ENCODE measurements at places on chromosomes 7 and 10.

DNA sequence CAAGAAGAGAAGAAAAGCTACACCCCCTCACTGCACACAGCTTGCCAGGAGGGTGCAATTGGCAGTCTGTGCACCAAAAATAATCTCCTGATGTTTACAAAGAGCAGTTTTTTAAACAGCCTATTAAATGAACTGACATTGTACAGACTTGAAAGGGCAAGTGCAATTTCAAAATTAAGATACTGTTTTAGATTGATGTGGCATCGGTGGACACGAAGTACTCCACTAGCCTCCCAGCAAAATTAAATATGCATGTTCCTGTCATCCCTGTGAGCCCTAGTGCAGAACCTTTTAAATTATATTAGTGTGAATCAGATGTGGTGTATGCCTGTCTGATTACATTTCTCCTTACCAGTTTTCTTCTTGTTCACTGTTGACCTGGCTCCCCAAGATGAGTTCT lies 87.9 kb downstream of the WIPF3 start:
- no peak for DNase-seq

DNA sequence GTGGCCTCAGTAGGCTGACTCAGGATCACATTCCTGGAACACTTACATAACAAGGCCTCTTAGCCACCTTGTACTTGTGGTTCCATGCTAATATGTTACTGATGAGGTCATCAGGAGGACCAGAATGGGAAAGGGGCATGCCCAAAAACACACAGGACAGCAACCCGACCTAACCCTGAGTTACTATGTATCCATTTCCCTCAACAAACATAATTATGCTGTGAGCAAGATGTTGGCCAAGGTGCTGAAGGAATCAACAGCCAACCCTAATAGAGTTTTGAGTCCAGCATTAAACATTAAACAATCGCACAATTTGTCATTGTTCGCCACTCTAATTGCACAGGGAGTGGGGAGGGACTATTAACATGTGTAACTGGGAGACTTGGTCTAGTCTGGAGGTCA lies 129.4 kb downstream of the PLPP4 start:
- DNase-seq: no peak

GRCh38 chr7:12727455-12728191 lies 40.2 kb downstream of the ARL4A start:
- no peak for DNase-seq

DNA sequence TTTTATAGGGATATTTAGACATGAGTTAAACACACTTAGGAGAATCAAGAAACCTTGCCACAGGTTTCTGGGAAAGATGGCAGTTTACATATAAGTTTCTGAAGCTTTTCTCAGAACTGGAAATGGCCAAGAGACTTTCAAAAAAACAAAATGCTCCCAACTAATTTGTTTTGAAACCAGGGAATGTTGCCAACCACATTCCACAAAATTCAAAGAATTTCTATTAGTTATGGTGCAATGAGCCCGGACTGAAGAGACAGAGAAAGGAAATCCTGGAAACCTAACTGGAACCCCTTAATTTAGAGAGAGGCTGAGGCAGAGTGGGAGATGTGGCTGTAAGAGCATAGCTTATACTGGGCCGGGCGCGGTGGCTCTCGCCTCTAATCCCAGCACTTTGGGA lies 128.5 kb downstream of the PTEN start:
- DNase-seq: no peak

GRCh38 chr10:73625004-73625883 lies 16.0 kb downstream of the MYOZ1 start:
- DNase-seq: peak; percentile 56

- DNase-seq: no peak
Measured at GRCh38 chr7:26279405-26279804, 12.3 kb upstream of the SNX10 start.

GRCh38 chr7:73830681-73831583 lies at the start of gene CLDN4:
Gene CLDN4, plus strand, starts transcription at chr7:73830996. Its CDS starts 206 bp downstream, at chr7:73831202.
- DNase-seq: peak; percentile 99

DNA sequence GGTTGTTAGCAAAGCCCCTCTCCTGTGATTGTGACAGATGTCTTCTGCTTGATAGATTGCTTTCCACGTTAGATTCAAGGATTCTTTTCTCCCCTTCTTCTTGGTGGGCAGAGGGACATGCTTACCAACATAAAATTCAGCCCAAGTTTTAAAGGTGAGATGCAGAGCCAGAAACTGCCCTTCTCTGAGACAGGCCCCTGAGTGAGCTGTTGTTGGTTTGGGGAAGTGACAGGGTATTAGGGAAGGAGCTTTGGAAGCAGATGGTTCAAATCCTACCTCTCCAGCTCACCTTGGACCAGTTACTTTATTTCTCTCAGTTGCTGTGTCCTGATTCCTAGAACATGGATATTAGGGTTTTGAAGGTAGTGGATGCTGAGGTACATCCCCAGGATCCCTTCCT lies 53.0 kb downstream of the SORCS3 start:
- DNase-seq: no peak

- peak; percentile 48 for DNase-seq
Measured at GRCh38 chr7:105429746-105430612, 41.3 kb upstream of the SRPK2 start.

DNA sequence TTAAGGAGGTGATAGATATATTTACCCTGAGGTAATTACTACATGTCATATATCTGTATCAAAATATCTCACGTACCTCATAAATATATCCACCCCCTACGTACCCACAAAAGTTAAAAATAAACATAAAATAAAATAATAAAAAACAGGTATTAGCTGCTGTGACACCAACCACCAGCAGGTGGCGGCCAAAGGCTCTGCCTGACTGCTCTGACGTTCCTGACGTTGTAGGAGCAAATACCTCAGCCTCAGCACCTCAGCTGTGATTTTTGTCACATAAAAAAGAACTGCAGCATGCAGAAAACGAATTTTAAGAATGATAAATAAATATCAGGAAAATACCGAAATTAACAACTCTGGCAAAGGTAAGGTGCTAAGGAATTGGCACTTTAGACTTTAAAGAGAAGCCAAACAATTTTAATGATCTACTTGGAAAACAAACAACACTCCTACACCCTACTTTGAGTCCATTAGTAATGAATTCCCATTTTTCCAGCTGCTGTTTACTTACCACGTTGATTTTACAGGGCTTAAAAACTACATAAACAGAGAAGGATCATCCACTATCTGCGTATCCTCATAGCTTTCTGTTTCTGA lies 125.4 kb upstream of the TARP start:
- peak; percentile 55 for DNase-seq

DNA sequence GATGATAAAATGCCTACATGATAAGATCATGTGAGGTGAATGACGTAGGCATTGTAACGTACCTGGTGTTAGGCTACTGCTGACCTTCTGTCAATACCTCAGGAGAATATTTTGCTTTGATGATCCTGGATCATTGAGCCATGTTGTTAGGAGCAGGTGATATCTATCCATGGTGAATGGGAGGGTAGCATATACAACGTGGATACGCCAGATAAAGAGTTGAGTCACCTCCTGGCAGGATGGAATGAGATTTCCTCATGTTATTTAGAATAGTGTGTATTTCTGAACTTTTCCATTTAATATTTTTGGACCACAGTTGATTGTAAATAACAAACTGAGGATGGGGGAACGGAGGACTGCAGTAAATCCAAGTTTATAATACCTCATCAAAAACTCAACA lies 11.8 kb upstream of the CLDN12 start:
- DNase-seq: no peak

DNA sequence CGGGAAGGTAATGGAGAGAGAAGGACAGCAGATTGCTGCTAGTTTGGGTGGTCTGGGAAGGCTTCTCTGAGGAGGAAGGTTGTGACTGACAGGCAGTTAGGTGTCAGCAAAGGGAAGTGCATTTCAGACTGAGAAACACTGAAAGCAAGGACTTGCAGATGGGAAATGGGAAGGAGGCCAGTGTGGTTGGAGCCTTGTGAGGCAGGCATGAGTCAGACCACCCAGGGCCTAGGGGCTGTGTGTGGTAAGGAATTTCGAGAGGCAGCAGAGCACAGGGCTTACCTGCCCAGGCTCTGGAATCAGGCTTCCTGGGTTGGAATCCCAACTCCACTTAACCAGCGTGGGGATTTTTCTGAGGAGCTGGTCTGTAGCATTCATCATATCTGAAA lies 53.5 kb downstream of the NRF1 start:
- DNase-seq: no peak

GRCh38 chr10:72035252-72035887 lies 53.0 kb downstream of the SPOCK2 start:
- peak; percentile 38 for DNase-seq

GRCh38 chr10:110379831-110380230 lies 75.1 kb upstream of the SMNDC1 start:
- DNase-seq: no peak

DNA sequence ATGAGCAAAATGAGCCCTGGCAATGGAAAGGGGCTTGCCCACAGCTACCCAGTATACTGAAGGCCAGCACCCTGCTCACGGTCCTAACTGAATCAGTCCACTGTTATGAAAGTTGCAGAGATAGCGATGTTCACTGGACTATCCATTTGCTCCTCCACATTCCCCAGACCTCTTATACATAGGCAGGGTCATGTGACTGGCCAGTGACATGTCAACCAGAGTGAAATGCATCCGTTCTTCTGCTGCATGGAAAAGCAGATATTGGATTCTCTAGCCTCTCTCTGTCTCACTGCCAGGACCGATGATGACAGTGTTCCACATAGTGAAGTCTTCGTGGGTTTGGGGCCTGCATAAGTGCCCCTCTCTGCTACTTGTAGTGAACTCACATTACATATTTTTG lies 503.4 kb downstream of the RPS24 start:
- DNase-seq: no peak

DNA sequence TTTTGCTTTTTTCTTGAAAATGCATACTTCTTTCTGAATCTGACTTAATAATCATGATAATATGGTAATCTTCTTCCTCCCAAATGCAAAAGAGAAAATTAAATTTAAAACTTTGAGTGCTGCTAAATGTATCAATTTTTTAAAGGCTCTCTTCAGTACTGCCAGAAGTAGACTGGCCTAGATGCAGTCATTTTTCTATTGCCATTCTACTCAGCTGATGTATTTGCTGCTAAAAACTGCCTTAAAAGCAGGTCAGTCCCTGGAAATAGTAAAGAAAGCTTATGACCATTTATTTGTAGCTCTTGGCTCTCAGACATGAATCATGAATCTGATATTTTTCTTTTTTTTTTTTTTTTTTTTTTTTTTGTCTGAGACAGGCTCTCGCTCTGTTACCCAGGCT lies 28.5 kb downstream of the NAPEPLD start:
- DNase-seq: no peak

- DNase-seq: no peak
Measured at GRCh38 chr7:31512166-31512565, 1.7 kb upstream of the ITPRID1 start.

DNA sequence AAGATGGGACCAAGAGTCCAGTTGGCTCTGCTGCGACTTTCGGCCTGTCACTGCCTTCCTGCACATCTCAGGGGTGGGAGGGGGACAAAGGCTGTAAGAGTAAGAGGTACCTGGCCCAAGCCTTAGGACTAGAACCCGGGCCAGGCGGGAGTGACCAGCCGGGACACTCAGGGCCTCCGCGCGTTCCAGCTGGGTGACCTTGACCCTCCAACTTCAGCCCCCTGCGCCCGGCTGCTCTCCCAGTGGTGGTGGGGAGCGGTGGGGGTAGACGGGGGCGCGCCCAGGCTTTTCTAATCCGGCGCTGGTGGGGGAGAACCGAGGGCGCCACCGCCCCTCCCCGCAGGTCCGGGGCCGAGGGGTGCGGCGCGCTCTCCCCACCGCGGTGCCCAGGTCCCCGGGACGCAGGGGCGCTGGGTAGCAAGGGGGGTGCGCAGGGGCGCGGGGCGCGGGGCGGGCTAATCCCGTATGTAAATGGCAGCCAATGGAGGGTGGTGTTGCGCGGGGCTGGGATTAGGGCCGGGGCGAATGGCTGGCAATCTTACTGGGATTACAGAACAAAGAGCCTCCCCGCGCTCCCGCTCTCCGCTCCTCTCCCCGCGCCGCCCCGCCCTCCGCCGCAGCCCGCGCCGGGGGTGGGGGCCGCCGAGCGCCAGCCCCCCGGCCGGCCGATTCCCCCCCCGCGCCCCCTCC lies at the start of gene GTF2IRD1:
TSS of gene GTF2IRD1 (plus strand) at position 585 of the 690 bp plus-strand sequence. CDS start 54,175 bp downstream, outside the sequence.
- peak; percentile 89 for DNase-seq

DNA sequence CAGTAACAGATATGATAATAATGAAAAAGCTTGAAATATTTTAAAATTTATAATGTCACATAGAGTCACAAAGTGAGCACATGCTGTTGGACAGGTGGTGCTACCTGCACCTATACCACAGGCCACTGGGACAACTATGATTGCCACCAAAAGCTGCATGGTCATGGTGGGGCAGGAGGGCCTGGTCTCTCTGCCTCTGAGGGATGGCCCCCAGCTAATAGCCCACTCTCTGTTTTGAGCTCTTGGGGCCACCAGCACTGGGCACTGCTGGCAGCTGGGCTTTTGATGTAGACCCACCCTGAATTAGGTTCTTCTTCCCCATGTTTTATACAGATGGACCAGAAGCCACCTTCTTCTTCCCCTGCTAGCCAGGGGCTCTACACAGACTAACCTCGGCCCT lies 265.4 kb downstream of the KCND2 start:
- no peak for DNase-seq

DNA sequence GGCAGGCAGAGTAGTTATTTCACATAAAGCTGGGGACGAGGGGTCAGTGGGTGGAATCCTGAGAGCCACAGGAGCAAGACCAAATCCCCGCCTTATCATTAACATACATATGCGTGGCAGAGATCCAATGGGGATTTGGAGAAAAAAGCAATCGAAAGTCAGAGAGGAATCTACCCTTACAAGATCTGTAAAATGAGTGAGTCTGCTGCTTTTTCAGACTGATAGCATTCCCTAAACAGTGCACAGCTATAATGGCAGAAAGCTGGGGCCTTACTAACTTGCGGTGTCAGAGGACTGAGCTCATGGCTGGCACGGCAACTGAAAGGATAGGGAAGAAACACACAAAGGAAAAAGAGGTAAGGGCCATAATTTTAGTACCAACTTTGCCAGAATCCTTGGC lies 25.0 kb downstream of the GPR22 start:
- DNase-seq: no peak

DNA sequence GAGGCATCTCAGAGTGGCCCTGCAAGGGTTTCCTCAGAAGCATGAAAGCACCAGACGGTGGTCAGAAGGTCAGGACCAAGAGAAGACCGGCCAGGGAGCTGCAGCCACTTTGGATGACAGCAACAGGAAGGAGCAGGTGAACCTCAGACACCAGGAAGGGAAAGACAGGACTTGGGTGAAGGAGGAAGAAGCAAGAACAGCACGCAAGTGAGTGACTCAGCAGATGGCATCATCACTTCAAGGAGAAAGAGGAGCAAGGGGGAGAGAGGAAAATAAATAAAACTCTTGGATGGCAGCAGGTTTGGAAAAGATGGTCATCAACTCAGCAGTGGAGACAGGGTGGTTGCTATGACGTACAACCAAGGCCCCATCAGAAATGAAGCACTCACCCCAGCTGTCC lies 31.6 kb downstream of the NCAPG2 start:
- no peak for DNase-seq

- DNase-seq: no peak
Measured at GRCh38 chr10:92567952-92568600, 5.8 kb downstream of the IDE start.

GRCh38 chr7:95772298-95772770 lies at the start of gene DYNC1I1:
Gene DYNC1I1, plus strand, starts transcription at chr7:95772554. Its CDS starts 32,176 bp downstream, at chr7:95804730.
- peak; percentile 65 for DNase-seq
